Caco-2 (cell line): ENCODE measurements at places on chromosomes 13 and 19.

DNA sequence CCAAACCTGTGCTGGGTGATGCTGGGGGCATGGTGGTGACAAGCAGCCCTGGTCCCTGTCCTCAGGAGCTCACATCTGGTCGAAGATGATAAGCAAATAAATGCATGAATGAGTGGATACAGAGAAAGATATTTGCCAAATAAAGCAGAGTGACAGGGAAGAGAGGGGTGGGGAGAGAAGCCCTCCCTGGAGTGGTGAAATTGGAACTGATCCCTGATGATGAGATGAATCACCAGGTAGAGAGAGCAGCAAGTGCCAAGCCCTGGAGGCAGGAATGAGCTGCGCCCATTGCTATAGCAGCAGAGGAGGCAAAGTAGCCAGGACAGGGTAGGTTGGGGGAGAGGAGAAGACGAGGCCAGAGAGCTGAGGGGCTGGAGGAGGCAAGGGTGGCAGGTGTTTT lies 13.7 kb downstream of the FXYD5 start:
- DNase-seq: no peak

DNA sequence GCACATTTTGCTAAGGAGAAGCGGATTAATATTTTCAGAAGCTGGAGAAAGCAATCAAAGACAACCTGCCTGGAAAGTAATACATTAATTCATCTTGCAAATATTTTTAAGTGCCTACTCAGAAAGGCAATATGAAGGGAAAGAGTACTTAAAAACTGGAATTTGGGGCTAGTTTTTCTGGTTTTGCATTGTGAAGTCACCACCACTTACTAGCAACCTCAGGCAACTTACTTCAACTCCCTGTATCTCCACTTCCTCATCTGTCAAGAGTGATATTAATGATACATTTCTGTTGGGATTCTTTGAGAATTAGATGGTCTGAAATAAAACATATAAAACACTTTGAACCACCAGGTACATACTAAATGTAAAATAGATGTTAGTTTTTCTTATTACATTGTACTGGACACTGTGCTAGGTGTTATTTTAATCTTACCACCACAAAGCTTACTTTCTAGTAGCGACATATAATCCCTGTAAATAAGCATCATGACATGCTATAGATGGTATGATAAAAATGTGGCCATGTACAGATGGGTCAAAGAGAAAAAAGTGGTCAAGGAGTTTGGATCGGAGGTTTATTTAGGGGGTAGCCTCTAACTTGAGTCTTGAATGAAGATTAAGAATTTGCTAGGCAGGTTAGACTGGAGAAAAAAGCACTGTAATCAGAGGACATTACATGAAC lies 101.2 kb downstream of the SPRY2 start:
- DNase-seq: no peak

- DNase-seq: no peak
Measured at GRCh38 chr13:101942535-101943157, 459.2 kb downstream of the FGF14 start.

DNA sequence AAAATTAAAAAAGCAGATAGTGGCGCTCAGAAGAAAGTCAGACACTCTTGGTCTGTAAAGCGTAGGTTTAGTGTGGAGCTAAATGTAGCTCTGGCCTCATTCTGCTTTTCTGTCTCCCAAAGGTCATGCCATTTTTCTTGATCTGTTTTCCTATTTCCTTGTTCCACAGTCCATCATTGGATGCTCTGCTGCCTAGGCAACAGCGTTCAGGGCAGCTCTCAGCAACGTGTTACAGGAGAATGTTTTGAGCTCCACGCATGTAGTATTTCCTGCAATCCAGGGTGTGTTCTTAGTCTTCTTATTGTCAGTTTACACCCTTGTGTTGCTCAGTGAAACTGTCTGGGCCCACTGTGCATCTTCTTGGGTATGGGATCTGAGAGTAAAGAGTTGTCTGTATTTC lies 46.0 kb upstream of the PCDH8 start:
- no peak for DNase-seq

GRCh38 chr19:17352608-17353280 lies 15.4 kb downstream of the GTPBP3 start:
- no peak for DNase-seq

- no peak for DNase-seq
Measured at GRCh38 chr13:60837806-60838205, 440.8 kb downstream of the TDRD3 start.

GRCh38 chr13:29892151-29892550 lies 41.7 kb upstream of the UBL3 start:
- DNase-seq: no peak

DNA sequence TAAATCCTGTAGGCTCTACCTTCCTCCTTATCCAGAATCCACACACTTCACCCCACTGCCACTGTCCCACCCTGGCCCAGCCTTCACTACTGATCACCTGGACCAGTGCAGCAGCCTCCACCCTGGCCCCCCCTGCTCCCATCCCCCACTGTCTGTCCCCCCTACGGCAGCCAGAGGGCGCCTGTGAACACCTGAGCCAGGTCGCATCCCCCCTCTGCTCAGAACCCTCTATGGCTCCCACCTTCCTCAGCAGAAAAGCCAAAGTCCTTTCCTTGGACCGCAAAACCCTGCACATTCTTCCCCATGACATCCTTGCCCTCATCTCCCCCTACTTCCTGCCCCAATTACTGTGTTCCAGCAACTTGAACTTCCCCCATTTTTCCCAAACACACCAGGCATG lies 20.6 kb downstream of the ELAVL3 start:
- no peak for DNase-seq

- no peak for DNase-seq
Measured at GRCh38 chr19:46162731-46163130, 14.7 kb downstream of the IGFL2 start.

DNA sequence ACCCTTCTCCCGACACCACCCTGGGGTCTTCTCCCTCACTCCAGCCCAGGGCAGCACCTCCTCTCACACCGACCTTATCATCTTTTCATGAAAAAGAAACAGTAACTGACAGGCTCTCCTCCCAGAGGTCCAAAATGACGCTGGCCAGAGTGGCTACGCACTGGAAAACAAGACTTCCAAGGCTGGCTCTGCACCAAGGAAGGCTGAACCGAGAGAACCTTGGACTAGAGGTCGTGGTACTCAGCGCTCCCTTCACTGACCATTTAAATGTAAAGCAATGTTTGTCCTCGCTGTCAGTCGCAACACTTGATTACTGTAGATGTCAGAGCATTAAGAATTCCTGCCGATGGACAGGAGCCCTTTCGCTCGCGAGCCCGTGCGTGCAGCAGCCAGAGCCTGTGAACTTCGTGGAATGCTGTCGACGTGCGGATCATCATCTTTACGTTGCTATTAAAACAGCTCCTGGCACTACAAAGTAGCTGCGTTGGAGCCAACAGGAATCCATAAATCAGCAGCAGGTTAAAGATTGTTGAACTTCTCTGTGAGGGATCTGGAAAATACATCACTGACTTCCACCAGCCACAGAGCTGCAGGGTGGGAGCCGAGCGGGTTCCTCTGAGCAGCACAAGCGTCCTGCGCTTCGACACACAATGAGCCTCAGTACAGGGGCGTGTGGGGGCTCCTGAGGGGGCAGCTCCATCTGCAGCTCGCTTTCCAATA lies 125.5 kb upstream of the MCF2L start:
- no peak for DNase-seq

DNA sequence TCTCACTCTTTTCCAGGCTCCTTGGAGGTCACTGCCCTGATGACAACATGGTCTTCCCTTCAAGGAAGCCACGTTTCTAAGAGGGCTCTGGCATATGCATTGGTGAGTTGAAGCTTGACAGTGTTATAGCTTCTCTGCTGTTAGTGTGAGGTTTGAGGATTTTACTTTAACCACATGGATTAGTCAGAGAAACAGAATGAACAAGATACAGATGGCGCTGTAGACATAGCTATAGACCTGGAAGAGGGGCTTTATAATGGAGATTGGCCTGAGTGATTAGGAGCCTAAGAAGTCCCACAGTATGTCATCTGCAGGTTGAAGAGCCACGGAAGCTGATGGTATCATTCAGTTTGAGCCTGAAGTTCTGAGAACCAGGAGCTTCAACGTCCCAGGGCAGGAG lies 18.4 kb upstream of the URI1 start:
- no peak for DNase-seq

- no peak for DNase-seq
Measured at GRCh38 chr13:64527561-64527960, 2702.6 kb downstream of the PCDH9 start.

DNA sequence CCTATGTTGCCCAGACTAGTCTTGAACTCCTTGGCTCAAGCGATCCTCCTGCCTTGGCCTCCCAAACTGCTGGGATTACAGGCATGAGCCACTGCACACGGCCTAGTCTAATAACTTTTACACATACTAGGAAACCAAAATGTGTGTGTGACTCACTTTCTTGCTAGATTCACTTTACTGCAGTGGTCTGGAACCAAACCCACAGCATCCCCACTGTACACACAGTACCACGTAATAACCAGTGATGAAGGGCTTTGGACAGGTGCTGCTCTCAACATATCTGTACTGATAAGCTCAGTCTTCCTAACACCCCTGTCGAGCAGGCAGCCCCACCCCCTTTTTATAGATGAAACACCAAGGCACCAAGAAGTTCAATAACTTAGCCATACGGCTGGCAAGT lies 5.1 kb downstream of the DNMT1 start:
- DNase-seq: no peak

DNA sequence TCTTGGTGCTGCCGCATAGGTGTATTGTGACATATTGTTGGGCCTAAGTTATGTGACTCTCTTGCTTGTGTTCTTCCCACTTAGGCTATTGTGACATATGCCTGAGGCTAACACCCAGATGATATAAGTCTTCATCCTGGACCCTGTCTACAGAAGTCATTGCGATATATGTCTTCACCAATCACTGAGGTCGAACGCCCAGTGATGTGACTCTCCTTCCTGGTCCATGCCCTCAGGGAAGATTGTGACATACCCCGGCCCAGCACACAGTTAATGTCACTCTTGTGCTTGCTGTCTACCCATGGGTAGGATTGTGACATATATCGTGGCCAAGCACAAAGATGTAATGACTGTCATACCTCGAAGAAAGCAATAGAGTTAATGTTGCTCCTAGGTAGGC lies 16.9 kb upstream of the ZNF730 start:
- DNase-seq: no peak

DNA sequence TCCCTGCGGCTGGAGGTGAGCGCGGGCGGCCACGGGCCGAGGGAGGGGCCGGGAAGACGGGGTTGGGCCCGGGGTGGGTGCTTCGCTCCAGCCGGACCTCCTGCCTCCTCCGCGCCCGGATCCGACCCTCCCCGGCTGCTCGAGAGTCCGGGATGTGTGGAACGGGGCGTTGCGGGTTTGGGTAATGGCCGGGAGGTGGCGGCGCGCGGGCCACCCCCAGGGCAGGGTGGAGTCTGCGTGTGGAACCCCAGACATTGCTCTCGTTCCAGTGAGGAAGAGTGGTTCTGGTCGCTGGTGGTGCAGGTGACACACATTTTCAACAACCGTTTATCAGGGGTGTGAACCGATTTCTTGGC lies 38.8 kb downstream of the ARHGEF7 start:
- DNase-seq: no peak

- DNase-seq: no peak
Measured at GRCh38 chr13:48630773-48631172, 23.0 kb upstream of the CYSLTR2 start.

GRCh38 chr13:81116461-81117282 lies 775.7 kb upstream of the SPRY2 start:
- no peak for DNase-seq

- no peak for DNase-seq
Measured at GRCh38 chr19:33462112-33462791, 59.3 kb downstream of the PEPD start.
